ENCODE measurements at places on chromosomes 7 and 10. TPM values are rescaled to one million over a fixed set of nuclear protein-coding genes. Genes with fewer than 3 reads are reported as not detected.
A peak's percentile ranks its signal among the peaks of the same experiment; 100 is the strongest.

The CUZD1 gene
- total RNA-seq, result 0.56 TPM

The FBXO24 gene
- 0.74 TPM for total RNA-seq

The BICC1 gene
- total RNA-seq, result 11.0 TPM

The AQP1 gene
- total RNA-seq, result 826 TPM

The LFNG gene
- 42.6 TPM for total RNA-seq

The BTBD16 gene
- total RNA-seq, result 0.62 TPM

The NUTM2B gene
- 2.5 TPM for total RNA-seq

The CCNJ gene
- 8.8 TPM for total RNA-seq

DNA sequence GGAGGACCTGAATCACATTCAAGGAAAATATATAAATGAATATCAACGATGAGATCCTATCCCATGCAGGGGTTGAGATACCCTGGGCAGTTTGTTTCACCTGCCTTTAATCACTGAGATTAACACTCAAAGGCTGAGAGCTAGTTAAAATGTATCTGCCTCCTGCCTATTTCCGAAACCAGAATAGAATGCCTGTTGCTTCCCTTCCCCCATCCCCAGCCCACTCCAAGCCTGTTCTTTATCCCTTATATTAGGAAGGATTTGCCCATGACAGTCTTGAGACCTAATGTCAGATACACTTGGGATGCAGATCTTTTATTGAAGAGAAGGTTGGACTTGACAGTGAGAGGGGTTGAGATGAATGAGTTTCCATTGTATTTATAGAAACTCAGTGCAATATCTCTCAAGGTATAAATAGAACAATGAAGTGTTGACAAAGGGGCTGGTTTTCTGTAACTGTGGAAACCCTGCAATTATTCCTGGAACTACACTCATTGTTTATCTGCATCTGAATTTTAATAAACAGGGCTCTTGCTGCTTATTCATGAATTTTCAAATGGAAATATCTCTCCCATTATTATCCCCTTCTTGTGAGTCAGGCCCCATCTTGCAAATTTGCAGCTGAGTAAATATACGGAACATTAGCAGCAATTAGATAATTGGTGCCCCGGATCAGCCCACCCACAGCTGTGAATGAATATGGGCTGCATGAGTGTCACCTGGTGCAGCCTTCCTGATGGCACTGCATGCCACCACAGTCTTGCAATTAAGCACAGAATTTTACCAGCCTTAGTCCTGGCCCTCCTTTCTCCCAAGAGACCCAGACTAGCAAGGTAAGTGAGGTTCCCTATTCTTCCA is 66.7 kb downstream of the SORCS3 start:
- H3K36me3 ChIP-seq, result no peaks in the 10 kb centered on the region
- H3K4me1 ChIP-seq, result no peaks in the 10 kb centered on the region
- H3K4me3 ChIP-seq, result no peak overlapping the region
- H3K27me3 ChIP-seq, result no peaks in the 10 kb centered on the region

DNA sequence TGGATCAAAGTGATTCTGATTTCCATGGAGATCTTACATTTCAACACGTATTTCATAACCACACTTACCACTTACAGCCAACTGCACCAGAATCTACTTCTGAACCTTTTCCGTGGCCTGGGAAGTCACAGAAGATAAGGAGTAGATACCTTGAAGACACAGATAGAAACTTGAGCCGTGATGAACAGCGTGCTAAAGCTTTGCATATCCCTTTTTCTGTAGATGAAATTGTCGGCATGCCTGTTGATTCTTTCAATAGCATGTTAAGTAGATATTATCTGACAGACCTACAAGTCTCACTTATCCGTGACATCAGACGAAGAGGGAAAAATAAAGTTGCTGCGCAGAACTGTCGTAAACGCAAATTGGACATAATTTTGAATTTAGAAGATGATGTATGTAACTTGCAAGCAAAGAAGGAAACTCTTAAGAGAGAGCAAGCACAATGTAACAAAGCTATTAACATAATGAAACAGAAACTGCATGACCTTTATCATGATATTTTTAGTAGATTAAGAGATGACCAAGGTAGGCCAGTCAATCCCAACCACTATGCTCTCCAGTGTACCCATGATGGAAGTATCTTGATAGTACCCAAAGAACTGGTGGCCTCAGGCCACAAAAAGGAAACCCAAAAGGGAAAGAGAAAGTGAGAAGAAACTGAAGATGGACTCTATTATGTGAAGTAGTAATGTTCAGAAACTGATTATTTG is 15.3 kb downstream of the HNRNPA2B1 start:
- DNase-seq, result no peak
- H3K27ac ChIP-seq, result no peak overlapping the region
- no peak overlapping the region for H3K4me3 ChIP-seq
- H3K4me1 ChIP-seq, result peaks cover 31% of the 10 kb centered on the region
- peaks cover 37% of the 10 kb centered on the region for H3K36me3 ChIP-seq

- H3K36me3 ChIP-seq, result no peaks in the 10 kb centered on the region
- no peak overlapping the region for H3K4me3 ChIP-seq
- H3K4me1 ChIP-seq, result no peaks in the 10 kb centered on the region
- H3K27me3 ChIP-seq, result no peaks in the 10 kb centered on the region
Observed at GRCh38 chr10:69073736-69074364, 14.1 kb upstream of the SRGN start.

- H3K36me3 ChIP-seq, result no peaks in the 10 kb centered on the region
- DNase-seq, result no peak
- no peak overlapping the region for H3K4me3 ChIP-seq
- H3K27me3 ChIP-seq, result no peaks in the 10 kb centered on the region
- H3K4me1 ChIP-seq, result peaks cover 8% of the 10 kb centered on the region
Observed at GRCh38 chr10:58350619-58351323, 16.0 kb downstream of the UBE2D1 start.

GRCh38 chr7:92684274-92684673 is 94.1 kb upstream of the FAM133B start:
- no peak for DNase-seq
- no peaks in the 10 kb centered on the region for H3K36me3 ChIP-seq
- no peaks in the 10 kb centered on the region for H3K27me3 ChIP-seq
- no peak overlapping the region for H3K27ac ChIP-seq
- H3K4me1 ChIP-seq, result peaks cover 16% of the 10 kb centered on the region

GRCh38 chr10:60384011-60384410 is 5.7 kb downstream of the ANK3 start:
- no peaks in the 10 kb centered on the region for H3K36me3 ChIP-seq
- peaks cover 12% of the 10 kb centered on the region for H3K4me1 ChIP-seq
- H3K4me3 ChIP-seq, result no peak overlapping the region
- no peak for DNase-seq
- H3K27me3 ChIP-seq, result no peaks in the 10 kb centered on the region
- H3K27ac ChIP-seq, result no peak overlapping the region

DNA sequence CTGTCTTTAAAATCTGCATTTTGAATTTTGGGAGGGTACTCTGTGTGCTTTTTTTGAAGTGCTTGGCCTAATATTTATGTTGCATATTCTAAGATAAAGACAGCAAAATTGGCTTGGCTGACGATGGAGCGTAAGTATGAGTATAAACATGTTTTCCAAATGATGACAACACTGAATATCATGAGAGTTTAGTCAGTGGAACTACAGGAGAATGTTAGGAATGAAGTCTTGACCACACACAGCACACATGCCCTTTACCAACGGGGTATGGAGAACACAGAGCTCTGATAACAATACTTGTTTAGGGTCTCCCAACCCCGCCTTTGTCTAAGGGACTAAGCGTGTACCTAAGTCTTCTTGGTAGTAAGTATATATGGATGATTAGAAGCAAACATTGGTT is 253.9 kb upstream of the FZD8 start:
- H3K36me3 ChIP-seq, result no peaks in the 10 kb centered on the region

GRCh38 chr10:125087191-125087896 is 73.0 kb downstream of the CTBP2 start:
- no peak for DNase-seq
- peaks cover 47% of the 10 kb centered on the region for H3K4me1 ChIP-seq
- H3K36me3 ChIP-seq, result peaks cover 28% of the 10 kb centered on the region
- no peak overlapping the region for H3K4me3 ChIP-seq

GRCh38 chr10:89808842-89809241 is 107.5 kb downstream of the KIF20B start:
- no peak for DNase-seq
- H3K27me3 ChIP-seq, result no peaks in the 10 kb centered on the region
- no peaks in the 10 kb centered on the region for H3K36me3 ChIP-seq
- H3K27ac ChIP-seq, result no peak overlapping the region

GRCh38 chr7:79513261-79513660 is 59.8 kb upstream of the MAGI2 start:
- DNase-seq, result no peak
- H3K36me3 ChIP-seq, result no peaks in the 10 kb centered on the region
- H3K4me3 ChIP-seq, result no peak overlapping the region
- no peaks in the 10 kb centered on the region for H3K4me1 ChIP-seq
- no peak overlapping the region for H3K27ac ChIP-seq

GRCh38 chr10:105875050-105875449 is 1234.0 kb downstream of the SORCS3 start:
- no peaks in the 10 kb centered on the region for H3K4me1 ChIP-seq
- no peak overlapping the region for H3K27ac ChIP-seq
- no peaks in the 10 kb centered on the region for H3K27me3 ChIP-seq
- no peak for DNase-seq

DNA sequence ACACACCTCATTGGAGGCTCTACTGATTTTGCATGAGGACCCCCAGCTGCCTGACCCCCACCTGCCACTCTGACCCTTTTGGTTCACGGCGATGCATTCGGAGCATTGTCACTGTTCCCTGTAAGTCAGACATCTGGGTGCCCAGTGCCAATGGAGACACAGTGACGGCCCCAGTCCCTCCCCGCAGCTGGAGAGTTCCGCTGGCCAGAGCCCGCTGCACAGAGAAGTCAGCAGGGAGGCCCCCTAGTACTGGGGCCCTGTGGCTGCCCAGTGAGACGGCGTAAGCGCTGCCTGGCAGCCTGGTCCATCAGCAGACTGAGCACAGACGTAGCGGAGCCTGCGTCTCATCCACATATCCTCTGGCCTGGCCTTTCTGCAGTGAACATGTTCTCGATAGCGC is 77.5 kb downstream of the NKX6-2 start:
- H3K36me3 ChIP-seq, result peaks cover 31% of the 10 kb centered on the region
- no peaks in the 10 kb centered on the region for H3K4me1 ChIP-seq
- no peak overlapping the region for H3K27ac ChIP-seq
- no peaks in the 10 kb centered on the region for H3K27me3 ChIP-seq
- no peak overlapping the region for H3K4me3 ChIP-seq

- no peaks in the 10 kb centered on the region for H3K27me3 ChIP-seq
- H3K4me3 ChIP-seq, result no peak overlapping the region
- H3K27ac ChIP-seq, result no peak overlapping the region
- DNase-seq, result no peak
- H3K36me3 ChIP-seq, result no peaks in the 10 kb centered on the region
- peaks cover 12% of the 10 kb centered on the region for H3K4me1 ChIP-seq
Observed at GRCh38 chr10:52229291-52229931, 84.7 kb upstream of the DKK1 start.

DNA sequence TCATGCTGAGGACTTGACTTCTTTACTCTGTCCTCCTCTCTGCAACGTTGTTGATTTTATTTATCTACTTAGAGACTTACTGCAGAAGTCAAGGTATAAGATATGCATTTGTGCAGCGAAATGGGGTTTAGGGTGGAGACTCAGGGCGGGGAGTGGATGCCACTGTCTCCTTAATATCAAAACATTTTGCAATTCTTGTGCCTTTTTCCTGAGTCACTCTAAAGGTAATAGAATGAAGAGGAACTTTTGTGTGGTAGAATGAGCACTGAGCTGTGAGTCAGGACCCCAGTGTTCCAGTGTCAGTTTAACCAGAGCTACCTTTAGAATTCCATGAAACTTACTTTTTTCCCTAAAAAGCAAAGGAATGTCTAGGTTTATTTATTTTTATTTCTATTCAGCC is 78.2 kb downstream of the VTI1A start:
- H3K4me1 ChIP-seq, result no peaks in the 10 kb centered on the region
- H3K4me3 ChIP-seq, result no peak overlapping the region
- no peak for DNase-seq
- H3K27ac ChIP-seq, result no peak overlapping the region

DNA sequence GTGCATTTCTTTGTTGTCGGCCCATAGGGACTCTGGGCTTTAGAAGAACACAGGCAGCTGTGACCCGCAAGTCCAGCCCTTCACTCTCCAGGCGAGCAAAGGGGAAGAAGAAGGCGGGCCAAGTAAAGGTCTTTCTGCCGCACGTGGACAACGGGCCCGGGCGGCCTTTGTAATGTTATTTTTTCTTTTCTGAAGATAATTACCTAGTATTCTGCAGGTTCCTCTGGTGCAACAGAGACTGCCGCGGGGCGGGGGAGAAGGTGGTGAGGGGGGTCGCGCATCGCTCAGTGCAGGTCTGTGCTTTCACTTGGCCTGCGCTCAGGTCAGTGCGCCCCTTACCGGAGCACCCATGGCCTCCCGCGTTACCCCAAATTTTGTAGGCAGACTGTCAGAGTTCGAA is 7.1 kb upstream of the TBX20 start:
- H3K4me1 ChIP-seq, result no peaks in the 10 kb centered on the region
- no peak for DNase-seq
- H3K36me3 ChIP-seq, result no peaks in the 10 kb centered on the region
- H3K27ac ChIP-seq, result no peak overlapping the region
- peaks cover 94% of the 10 kb centered on the region for H3K27me3 ChIP-seq

DNA sequence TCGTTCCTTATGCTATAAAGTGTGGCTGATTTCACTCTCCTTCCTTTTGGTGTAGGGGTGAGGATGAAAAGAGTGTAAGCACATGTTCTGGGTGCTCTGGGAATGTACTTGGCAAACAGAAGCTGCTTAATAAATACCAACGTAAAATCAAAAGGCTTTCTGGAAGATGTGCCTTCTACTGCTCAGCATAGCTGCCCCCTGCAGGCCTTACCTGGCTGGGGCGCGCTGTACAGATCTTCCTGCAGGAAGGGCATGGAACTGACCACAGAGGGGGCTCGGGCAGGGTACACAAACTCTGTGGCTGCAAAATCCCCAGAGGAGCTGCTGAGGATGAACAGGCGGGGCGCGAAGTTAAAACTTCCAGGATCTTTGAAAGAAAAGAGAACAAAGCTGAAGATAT is 169.4 kb downstream of the SVIL start:
- peaks cover 97% of the 10 kb centered on the region for H3K36me3 ChIP-seq
- DNase-seq, result no peak
- H3K27ac ChIP-seq, result no peak overlapping the region
- H3K4me3 ChIP-seq, result no peak overlapping the region
- no peaks in the 10 kb centered on the region for H3K4me1 ChIP-seq

DNA sequence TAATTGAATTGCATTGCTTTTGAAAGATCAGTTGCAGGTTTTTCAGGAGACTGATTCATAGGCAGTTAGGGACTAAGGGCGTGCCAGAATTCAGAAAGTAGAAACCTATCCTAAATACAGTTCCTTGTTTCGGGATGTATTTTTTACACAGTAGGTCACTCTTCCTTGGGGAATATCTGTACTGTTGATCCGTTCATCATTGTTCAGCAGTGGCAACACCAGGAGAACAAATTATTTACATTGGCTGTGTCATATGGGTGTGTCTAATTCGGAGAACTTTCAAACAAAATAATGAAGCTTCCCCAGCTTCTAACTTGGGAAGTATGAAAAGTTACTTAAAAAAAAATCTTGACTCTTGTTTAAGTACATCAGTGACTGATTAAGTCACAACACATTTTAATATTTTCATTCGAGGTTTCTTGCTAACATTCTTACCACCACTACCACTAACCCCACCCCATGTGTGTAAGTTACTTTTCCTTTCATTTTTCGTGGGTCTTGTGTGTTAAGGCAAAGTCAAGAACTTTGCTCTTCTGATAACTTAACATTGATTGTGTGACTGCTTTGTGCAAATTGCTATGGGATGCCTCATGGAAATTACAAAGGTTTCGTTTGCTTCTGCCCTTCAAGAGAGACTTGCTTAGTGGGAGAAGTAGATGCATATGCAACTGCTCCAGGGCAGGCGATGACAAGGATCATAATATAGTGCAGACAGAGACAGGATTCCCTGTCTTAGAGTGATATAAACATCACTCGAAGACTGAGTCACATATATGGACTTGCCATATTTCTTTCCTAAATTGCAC is 43.8 kb upstream of the RPA3 start:
- H3K27me3 ChIP-seq, result no peaks in the 10 kb centered on the region
- H3K4me1 ChIP-seq, result peaks cover 13% of the 10 kb centered on the region
- peak overlapping the region; percentile 68 for H3K27ac ChIP-seq
- no peaks in the 10 kb centered on the region for H3K36me3 ChIP-seq
